GM23338 (cell line): ENCODE measurements at places on chromosomes 11 and 22. TPM values are rescaled to one million over a fixed set of nuclear protein-coding genes. Genes with fewer than 3 reads are reported as not detected.

GRCh38 chr22:44974454-44974853, 35.4 kb downstream of the PHF21B start:
- peaks cover 41% of the 10 kb centered on the region for H3K4me1 ChIP-seq
- no peaks in the 10 kb centered on the region for H3K27me3 ChIP-seq
- no peak overlapping the region for H3K27ac ChIP-seq
- no peak overlapping the region for H3K4me3 ChIP-seq
- H3K36me3 ChIP-seq: no peaks in the 10 kb centered on the region

GRCh38 chr11:33160587-33160986, 693 bp downstream of the CSTF3 start:
- H3K27me3 ChIP-seq: no peaks in the 10 kb centered on the region
- peaks cover 28% of the 10 kb centered on the region for H3K4me1 ChIP-seq
- no peak for DNase-seq
- H3K36me3 ChIP-seq: no peaks in the 10 kb centered on the region
- peak overlapping the region; percentile 82 for H3K27ac ChIP-seq

DNA sequence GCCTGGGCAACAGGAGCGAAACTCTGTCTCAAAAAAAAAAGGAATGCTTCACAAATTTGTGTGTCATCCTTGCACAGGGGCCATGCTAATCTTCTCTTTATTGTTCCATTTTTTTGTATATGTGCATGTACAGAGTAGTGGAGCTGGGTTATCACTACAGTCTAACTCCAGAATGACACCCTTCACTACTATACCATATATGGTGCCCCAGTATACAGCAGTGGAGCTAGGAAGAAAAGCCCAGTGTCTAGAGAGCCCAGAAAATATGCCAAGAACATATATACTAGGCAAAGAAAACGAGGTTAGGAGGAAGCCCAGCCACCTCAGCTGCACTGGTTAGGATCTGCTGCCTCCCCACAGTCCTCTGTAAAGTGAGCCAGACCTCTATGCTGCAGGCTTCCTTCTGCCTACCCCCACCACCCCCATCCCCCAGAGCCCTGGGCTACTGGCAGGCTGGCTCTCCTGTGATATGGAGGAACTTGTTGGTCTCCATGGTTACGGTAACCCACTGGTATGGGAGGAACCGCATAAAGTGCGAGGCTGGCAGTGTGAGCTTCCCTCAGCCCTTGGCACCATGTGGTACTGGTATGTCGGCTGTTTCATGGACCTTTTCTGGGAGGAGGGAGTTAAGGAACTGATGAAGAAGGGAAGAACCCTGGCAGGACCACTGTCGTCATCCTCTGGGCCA, 34.3 kb downstream of the RCOR2 start:
- peak overlapping the region; percentile 80; the same call in 1 of the 2 replicates for H3K27ac ChIP-seq
- peak overlapping the region; percentile 38; the same call in 1 of the 2 replicates for H3K4me3 ChIP-seq
- H3K4me1 ChIP-seq: peaks cover 46% of the 10 kb centered on the region
- peak; percentile 93 for DNase-seq
- no peaks in the 10 kb centered on the region for H3K36me3 ChIP-seq
- H3K27me3 ChIP-seq: no peaks in the 10 kb centered on the region

- no peaks in the 10 kb centered on the region for H3K36me3 ChIP-seq
- no peak for DNase-seq
- no peak overlapping the region for H3K27ac ChIP-seq
- no peaks in the 10 kb centered on the region for H3K27me3 ChIP-seq
Observed at GRCh38 chr11:128305588-128305987, 281.8 kb downstream of the ETS1 start.

- no peak for DNase-seq
- H3K4me1 ChIP-seq: no peaks in the 10 kb centered on the region
- H3K36me3 ChIP-seq: 0 out of 2 replicates have a peak, but pooled peaks cover under 1% of the 10 kb centered on the region
Observed at GRCh38 chr11:102572554-102573220, 42.1 kb upstream of the MMP7 start.

GRCh38 chr11:11976481-11977127, 31.8 kb downstream of the DKK3 start:
- no peak overlapping the region for H3K4me3 ChIP-seq
- no peaks in the 10 kb centered on the region for H3K36me3 ChIP-seq
- H3K27ac ChIP-seq: no peak overlapping the region
- no peaks in the 10 kb centered on the region for H3K27me3 ChIP-seq

DNA sequence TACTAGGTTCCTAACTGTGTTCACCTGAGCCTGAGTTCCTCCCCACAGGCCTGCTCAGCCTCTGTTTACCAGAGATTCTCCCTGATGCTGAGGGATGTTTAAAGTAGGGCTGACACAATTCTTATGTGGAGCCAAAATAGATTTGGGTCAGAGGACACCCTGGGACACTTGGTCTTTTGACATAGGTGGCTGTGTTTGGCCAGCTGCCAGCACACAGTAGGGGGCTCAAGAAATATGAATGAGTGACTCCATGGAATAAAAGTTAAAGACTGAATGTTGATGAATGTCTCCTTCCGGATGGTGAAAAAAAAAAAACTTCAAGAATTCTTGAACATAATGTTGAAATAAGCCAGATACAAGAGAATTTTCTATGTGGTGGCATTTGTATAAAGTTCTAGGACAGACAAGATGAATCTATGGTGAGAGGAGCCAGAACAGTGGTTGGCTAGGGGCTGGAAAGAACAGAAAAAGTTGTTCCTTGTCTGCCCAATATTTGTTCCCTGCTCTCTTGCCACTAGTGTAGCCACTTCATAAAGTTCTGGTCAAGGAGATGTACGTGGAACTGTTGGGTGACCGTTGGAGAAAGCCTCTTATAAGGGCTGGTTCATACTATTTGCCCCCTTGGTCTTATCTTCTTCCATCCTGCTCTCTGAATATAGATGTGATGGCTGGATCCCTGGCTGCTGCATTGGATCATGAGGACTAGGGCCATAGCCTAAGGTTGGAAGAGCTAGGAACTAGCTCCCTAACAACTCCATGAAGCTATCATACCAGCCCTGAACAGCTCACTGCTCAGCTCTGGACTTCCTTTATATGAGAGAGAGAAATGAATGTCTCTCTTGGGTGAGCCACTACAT, 40.3 kb upstream of the SMTN start:
- DNase-seq: no peak
- no peaks in the 10 kb centered on the region for H3K27me3 ChIP-seq
- H3K36me3 ChIP-seq: no peaks in the 10 kb centered on the region
- no peak overlapping the region for H3K27ac ChIP-seq
- no peaks in the 10 kb centered on the region for H3K4me1 ChIP-seq

- no peak for DNase-seq
- H3K4me3 ChIP-seq: no peak overlapping the region
- H3K4me1 ChIP-seq: no peaks in the 10 kb centered on the region
Observed at GRCh38 chr22:46749682-46750529, 11.9 kb upstream of the CERK start.

- no peaks in the 10 kb centered on the region for H3K36me3 ChIP-seq
- peaks cover 7% of the 10 kb centered on the region; the same call in 1 of the 2 replicates for H3K4me1 ChIP-seq
- peak; percentile 84 for DNase-seq
Observed at GRCh38 chr11:18727479-18728236, 1.7 kb upstream of the IGSF22 start.

GRCh38 chr11:33529461-33529860, 171.2 kb downstream of the C11orf91 start:
- no peaks in the 10 kb centered on the region for H3K36me3 ChIP-seq
- DNase-seq: no peak
- H3K4me1 ChIP-seq: no peaks in the 10 kb centered on the region; the same call in 1 of the 2 replicates
- H3K27ac ChIP-seq: no peak overlapping the region

DNA sequence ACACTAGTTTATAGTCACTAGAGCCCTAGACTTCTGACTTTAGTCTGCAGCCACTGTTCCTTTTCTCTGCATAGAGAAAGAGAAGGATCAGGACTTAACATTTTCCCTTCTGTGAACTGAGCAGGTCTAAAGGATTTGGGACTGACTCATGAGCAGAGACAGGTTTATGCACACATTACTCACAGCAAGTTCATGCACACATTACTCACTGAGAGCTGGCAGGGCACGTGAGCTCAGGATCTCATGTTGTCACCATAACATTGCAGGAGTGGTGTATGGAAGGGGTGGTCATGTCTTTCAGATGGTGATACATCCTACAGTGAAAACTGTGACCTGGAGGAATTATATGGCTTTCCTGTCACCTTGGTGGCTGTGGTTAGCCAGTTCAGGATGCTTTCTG, 56.4 kb downstream of the CEP164 start:
- H3K27me3 ChIP-seq: no peaks in the 10 kb centered on the region
- no peak overlapping the region for H3K27ac ChIP-seq
- no peaks in the 10 kb centered on the region for H3K36me3 ChIP-seq
- H3K4me1 ChIP-seq: no peaks in the 10 kb centered on the region

The NAALAD2 gene
- total RNA-seq: 4.3 and 12.4 TPM in 2 replicates

The UPK3A gene
- 0.89 TPM in 1 of 2 replicates, not detected in the other for total RNA-seq

The C22orf31 gene
- total RNA-seq: not detected in 2 replicates

The ART1 gene
- total RNA-seq: not detected in 2 replicates

The KBTBD4 gene
- total RNA-seq: 16.6 and 17.2 TPM in 2 replicates
